ENCODE measurements at places on chromosomes 4 and X.
A peak's percentile ranks its signal among the peaks of the same experiment; 100 is the strongest.

DNA sequence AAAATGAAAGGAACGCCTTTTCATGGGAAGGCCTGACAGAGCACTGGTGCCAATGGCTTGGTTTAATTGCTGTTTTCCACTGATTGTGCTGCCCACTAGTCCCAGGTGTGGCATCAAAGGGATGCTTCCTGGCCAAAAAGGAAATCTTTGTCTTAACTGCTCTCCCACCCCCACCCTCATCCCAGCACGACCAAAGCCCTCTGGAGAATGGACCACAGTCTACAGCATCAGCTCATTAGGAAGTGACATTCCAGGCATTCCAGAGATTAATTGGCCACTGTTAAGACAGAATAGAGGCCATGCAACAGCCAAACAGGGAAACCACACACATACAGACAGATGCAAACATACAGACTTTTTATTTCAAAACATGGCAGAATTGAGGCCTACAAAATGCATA, 143.2 kb downstream of the LHFPL1 start:
- DNase-seq, result no peak

DNA sequence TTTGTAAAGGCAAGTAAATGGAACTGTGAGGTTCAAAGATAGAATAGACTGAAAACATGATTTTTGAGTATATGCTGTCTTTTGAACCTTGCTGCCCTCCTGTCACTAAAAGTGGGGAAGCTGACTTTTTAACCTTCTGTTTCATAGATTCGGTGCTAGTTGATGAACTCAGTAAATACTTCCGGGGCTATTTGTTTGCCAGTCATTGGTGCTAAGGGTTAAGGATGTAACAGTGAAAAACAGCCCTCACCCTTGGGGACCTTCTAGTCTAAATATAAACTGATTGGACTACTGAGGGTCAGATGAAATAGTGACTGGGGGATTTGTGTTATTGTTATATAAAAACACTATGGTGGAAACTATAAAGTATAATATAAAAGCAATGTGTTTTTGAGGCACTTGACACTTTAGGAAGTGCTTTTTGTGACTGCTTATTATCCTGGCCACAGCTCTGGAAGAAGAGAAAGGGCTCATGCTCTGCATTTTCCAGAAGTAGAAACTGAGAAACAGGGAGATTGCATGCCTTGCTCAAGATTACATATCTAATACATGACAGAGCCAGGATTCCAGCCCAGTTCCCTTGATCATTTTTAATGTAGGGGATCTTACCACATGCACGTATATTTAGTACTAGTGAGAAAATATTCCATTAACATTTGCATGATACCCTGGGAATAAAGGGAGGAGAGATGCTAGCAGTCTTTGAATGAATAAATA, 3.9 kb downstream of the BST1 start:
- no peak for DNase-seq

GRCh38 chr4:10701702-10702460, 17.3 kb upstream of the CLNK start:
- DNase-seq, result no peak

DNA sequence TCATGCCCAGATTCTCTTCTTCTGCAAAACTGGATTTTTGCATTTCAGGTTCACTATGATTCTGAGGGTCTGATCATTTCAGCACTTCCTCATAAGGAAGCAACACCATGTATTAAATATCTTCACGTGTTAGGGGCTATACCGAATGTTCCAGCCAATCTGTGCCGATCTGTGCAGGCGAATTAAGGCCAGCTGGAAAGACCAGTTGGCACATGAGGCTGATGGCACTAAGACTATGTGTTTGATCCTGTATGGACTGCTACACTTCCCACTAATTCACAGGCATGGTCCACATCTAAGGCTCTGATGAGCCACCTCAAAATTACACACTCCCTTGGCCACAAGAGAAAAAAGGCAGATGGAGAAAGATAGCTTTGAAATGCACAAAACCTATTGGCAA, 28.8 kb downstream of the KDR start:
- no peak for DNase-seq

DNA sequence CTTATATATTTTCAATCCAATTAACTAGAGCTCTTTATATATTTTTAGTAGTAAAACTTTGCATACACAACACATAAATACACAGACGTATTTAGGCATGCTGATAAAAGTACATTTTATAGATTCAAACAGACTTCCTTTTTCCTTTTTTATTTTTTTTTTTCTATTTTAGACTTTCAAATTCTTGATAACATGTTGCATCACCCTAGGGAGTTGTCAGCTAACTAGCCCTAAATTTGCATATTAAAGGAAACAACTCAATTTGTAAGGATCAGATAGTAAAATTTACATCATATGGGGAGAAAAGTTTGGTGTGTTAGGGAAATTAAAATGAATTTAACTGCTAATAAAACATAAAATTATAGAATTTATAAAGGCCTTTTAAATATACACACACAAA, 47.4 kb upstream of the APOOL start:
- peak; percentile 47 for DNase-seq

DNA sequence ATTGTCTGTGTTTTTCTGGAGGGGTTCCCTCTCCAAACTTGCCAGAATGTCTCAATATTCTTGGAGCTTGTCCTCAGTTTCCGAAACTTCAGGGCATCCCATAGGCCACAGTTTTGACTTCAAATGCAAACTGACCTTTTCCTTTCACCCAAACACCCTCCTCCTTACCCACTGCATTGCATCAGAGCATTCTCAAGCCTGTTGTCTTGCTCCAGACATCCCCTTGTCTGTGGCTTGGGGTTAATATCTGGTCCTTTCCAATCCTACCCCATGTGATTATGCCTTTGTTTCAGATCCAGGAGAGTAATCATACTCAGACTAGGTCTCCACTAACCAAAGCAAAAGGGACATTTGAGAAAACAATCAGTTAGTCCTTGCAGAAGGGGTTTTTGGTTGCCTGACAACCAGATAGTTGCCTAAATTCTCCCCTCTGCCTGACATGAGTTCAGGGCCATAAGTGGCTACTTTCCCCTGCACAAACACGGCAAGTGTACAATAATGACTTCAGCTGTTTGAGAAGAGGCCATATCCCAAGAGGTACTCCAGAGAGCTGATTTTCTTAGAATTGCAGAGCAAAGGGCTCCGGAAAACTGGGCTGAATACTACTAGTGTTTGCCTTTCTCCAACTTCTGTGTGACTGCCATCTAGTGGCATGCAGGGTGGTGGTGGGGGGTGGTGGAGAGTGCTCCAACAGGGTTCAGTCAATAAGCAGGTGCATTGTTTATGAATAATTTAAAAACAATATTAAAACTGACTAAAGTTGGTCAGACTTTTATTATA, 130.2 kb downstream of the CHRDL1 start:
- peak; percentile 50 for DNase-seq

DNA sequence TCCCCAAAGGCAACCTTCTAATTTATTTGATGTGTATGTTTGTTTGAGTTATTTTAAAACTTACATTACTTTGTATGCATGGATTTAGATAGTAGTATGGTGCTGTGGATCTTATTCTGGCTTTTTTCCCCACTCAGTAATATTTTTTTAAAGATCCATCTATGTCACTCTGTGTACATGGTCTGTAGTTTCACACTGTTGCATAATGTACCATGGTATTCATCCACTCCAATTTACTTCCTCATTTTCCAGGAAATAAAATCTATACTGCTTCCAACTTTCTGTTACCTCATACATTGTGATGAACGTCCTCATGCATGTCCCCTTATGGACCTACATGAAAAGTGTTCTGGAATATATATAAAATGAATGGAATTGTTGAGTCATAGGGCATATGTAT, 17.6 kb downstream of the ARMCX2 start:
- DNase-seq, result peak; percentile 49

DNA sequence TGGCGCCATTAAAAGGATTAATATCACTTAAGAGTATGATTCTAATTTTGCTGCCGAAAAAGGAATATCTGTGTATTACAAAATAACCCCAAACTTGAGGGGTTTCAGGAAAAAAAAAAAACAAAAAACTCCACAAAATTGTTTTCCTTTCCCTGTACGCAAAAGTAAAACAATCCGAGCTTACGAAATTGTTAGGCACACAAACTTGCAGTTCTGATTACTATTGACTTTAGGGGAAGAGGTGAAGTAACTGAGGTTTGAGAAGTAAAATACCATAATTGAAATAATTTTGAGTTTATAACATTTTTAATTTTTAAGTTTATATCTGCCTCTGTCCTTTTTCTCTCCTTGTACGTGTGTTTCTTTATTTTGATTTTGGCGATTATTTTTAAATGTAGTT, 64.8 kb downstream of the USP9X start:
- no peak for DNase-seq

- DNase-seq, result no peak
Measured at GRCh38 chrX:48540028-48540375, 488 bp downstream of the TBC1D25 start.

DNA sequence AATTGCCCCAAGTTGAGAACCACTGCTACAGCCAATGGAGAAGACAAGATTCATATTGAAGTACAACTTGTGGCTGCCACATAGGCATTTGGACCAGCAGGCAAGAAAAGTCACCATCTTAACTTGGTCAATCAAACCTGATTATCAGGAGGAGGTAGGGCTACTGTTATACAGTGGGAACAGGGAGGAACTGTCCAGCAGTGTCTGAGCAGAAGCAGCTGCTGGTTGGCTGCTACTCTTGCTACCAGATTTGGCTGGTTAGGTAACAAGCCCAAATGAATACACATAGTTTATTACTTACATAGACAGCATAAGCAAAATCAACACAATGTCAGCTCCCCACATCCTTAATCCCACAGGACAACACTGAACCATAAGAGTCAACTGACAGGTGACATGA, 39.4 kb downstream of the ATP1B4 start:
- no peak for DNase-seq

GRCh38 chrX:43939187-43939926, 33.8 kb downstream of the NDP start:
- no peak for DNase-seq

- DNase-seq, result no peak
Measured at GRCh38 chr4:162874748-162875147, 291.9 kb downstream of the NAF1 start.

- DNase-seq, result peak; percentile 14
Measured at GRCh38 chr4:129327637-129328036, 231.7 kb downstream of the C4orf33 start.

GRCh38 chr4:7813674-7814073, 126.0 kb downstream of the AFAP1 start:
- no peak for DNase-seq

- no peak for DNase-seq
Measured at GRCh38 chr4:184320631-184321030, 103.0 kb upstream of the ENPP6 start.

DNA sequence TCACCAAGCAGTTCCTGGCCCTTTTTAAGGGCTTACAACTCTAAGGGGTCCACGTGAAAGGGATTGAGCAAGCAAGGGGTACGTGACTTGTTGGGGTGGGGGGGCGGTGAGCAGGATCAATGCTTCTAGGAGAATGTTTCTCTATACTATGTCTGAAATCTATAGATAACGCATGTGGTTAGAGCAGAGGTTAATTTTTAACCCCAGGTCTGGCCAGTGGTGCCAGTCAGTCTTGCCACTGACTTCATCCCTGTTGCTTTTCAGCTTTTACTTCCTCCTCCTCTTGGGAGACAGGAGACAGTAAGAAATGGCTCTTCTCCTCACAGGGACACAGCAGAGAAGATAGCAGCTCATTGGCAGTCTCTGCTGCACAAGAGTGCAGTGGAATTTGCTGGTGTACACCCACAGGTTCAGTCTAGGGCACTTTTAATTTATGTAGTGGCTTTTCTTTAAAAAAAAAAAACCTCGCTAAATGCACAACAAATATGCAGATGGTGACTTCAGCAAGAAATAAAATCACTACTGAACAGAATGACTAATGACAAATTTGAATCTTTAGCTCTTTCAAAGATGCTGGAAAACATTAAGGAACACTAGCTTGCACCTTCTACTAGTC, 190.5 kb downstream of the CCNG2 start:
- DNase-seq, result peak; percentile 22

GRCh38 chr4:124386648-124387047, 325.9 kb downstream of the ANKRD50 start:
- peak; percentile 3 for DNase-seq

- no peak for DNase-seq
Measured at GRCh38 chr4:127889903-127890302, 9.2 kb downstream of the PLK4 start.

GRCh38 chrX:153633048-153633447, 14.0 kb upstream of the DUSP9 start:
- no peak for DNase-seq

GRCh38 chr4:30723201-30723955, 3.2 kb downstream of the PCDH7 start:
- no peak for DNase-seq

- no peak for DNase-seq
Measured at GRCh38 chr4:6876440-6876839, 33.2 kb upstream of the TBC1D14 start.

DNA sequence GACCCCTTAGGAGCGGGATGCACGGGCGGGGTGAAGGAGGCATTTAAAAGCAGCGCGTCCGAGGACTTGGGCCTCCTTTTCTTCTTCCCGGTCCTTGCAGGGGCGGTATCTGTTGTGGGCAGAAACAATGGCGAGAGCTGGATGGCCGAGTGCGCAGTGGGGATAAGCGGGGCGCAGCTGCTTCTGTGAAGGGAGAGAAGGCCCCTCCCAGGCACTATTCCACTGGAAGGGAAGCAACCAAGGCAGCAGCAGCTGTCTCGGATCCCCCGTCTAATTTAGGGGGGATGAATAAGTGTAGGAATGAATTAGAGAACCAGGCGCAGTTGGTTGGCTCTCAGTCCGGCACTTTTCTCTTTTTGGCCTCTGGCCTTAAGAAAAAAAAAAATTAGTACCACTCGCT, 995 bp downstream of the SMARCA5 start:
- DNase-seq, result peak; percentile 53

DNA sequence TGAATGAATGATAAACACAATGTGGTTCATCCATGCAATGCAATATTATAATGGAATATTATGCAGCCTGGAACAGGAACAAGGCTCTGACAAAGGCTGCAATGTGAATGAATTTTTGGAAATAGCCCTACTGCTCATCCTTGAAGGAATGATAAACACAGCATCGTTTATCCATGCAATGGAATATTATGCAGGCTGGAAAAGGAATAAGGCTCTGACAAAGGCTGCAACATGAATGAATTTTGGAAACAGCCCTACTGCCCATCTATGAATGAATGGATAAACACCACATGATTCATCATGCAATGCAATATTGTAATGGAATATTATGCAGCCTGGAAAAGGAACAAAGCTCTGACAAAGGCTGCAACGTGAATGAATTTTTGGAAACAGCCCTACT, 159.4 kb downstream of the CRLF2 start:
- DNase-seq, result no peak

GRCh38 chr4:80141543-80141942, 55.8 kb upstream of the PRDM8 start:
- no peak for DNase-seq

- DNase-seq, result no peak
Measured at GRCh38 chr4:75985116-75985515, 5.6 kb downstream of the SDAD1 start.

- DNase-seq, result peak; percentile 71
Measured at GRCh38 chr4:15765910-15766697, 12.0 kb upstream of the CD38 start.

GRCh38 chrX:129957241-129958082, 25.0 kb upstream of the BCORL1 start:
- DNase-seq, result peak; percentile 97

Data from KBM-7 (cell line).